ENCODE measurements at places on chromosomes 1 and 21.

DNA sequence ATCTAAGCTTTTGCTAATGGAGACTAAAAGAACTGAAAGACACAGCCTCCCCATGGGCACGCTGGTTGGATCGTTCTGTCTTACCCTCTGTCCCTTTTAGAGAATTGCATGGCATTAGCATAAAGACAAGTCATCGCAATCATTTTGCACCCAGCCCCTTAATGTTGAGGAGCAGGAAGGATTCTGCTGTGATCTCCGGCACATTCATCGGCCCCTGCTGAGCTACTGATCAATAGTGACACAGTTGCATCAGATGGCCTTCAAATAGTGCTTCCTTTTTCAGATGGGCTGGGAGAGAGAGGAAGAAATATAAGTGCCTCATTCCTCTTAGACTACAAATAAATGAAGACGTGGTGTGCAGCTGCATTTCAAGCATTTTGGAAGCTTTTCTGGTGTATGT lies 75.4 kb downstream of the NOS1AP start:
- no peak for DNase-seq

DNA sequence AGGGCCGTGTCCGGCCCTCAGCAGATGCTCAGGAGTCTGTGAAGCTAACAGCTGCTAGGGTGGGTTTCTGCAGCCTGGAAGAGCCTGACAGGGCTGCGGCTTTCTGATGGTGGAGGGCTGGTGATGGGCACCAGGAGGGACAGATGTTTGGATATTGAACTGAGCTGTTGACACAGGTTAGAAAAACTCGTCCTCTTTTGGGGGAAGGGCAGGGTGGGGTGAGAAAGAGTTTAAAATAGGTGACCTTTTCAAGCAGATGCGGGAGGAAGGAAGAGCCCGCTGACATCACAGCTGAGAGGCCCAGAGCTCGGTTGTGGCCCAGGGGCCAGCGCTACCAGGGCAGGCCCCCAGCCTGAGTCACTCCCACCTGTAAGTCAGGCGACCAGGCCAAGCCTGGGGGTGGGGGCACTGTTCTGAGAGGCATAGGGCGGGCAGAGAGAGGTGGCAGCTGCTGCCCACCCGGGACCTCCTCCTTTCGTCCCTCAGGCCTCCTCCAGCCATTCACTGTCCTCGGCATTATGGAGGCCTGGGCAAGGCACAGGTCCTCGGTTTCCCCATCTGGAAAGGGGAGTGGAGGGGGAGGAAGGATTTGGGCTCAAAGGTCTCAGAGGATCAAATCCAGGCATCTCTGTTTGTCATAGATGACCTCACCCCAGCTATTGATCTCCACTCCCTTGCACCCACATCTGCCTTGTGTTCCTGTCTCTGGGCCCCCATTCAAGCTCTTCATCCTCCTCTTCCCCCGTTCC lies 32.3 kb upstream of the ID3 start:
- peak; percentile 84 for DNase-seq

GRCh38 chr1:899636-900317 lies 23.9 kb upstream of the SAMD11 start:
- no peak for DNase-seq

GRCh38 chr1:70536708-70537366 lies 125.8 kb downstream of the CTH start:
- no peak for DNase-seq

DNA sequence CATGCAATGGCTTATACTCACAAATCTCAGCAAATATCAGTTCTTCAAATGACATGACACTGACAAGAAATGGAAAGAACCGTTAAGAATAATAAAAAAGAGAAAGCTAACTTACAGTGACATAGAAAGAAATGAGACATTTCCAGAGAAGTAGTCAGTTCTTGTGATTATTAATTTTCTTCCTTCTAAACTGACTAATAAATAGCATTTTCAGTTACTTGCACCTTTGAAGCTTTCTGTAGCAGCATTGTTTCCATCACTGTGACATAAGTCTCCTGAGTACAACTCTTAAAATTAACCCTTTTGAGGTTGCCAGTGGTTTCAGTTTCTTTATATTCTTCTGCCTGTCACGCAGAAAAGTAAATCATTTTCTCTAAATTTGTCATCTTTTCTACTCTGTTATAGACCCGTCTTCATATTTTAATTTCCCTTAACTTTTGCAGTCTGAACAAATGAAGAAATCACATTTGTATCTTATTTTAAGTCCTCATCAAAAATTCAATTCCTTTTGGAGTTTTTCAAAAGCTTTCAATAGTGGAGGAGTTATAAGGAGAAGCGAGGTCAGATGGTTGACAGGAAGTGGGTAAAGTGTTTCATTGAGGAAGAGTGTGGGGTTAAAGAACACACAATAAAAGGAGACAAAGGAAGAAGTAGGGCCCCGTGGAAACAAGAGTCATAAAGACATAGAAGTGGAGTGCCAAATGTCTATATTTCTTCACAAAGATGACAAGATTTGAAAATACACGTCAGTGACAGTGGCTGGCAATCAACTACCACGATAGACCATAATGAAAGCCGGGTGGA lies 57.9 kb upstream of the S1PR1 start:
- peak; percentile 36 for DNase-seq

Data from activated naive CD8-positive, alpha-beta T cell treated with anti-CD3 and anti-CD28 coated beads for 36 hours (primary cell).